CD4-positive, alpha-beta T cell treated with Interleukin-15 for 1 hour (primary cell): ENCODE measurements at places on chromosomes 13 and 19.

- no peak for DNase-seq
Measured at GRCh38 chr13:112079696-112080095, 12.7 kb downstream of the SOX1 start.

GRCh38 chr19:8643860-8644653 lies 13.6 kb downstream of the NFILZ start:
- no peak for DNase-seq

GRCh38 chr19:35928507-35928906 lies 7.7 kb upstream of the LRFN3 start:
- DNase-seq, result peak; percentile 65

- no peak for DNase-seq
Measured at GRCh38 chr19:17378271-17378670, 1.1 kb upstream of the PLVAP start.

DNA sequence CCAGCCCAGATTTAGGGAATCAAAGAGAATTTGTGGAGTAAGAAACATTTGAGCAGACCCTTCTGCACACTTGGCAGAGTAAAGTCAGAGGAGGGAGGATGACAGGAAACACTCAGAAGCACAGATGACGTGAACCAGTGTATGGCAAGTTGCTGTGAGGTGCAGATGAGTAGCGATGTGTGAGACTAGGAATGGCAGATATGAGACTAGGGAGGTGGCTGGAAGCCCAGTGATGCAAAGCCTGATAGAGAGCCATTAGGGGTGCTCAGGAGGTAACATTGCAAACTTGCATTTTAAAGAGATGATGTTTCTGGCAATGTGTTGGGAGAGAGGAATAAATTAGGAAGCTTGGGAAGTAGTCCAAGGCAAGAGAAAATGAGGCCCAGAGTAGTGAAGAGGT lies 44.0 kb downstream of the PCDH17 start:
- no peak for DNase-seq

DNA sequence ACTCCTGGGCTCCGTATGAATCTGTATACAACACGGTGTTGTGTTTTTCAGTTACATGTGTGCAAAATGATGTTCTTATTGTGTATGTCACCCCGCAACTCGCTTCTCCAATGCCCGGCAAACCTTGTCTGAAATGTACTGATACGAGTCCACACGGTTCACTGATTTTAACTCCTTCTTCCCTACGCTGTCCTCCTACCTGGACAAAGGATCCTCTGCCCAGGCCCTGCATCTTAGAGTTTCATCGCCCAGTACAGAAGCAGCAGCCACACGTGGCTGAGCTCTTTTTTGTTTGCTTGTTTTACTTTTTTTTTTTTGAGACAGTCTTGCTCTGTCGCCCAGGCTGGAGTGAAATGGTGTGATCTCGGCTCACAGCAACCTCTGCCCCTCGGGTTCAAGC lies 28.9 kb downstream of the ZFR2 start:
- DNase-seq, result no peak

DNA sequence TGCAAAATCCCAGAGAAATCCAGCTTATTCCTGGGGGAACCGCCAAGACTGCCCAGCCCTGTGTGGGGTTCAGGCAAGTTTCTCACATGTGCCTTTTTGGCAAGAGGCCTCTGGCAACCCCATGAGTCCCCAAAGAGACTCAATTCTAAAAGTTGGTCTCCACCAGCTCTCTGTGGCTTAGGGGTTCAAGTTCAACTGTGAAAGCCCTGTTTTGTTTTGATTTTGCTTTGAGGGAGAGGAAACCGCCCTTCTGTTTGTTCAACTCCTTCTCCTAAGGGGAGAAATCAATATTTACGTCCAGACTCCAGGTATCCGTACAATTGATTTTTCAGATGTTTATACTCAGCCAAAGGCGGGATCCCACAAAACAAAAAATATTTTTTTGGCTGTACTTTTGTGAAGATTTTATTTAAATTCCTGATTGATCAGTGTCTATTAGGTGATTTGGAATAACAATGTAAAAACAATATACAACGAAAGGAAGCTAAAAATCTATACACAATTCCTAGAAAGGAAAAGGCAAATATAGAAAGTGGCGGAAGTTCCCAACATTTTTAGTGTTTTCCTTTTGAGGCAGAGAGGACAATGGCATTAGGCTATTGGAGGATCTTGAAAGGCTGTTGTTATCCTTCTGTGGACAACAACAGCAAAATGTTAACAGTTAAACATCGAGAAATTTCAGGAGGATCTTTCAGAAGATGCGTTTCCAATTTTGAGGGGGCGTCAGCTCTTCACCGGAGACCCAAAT lies 583 bp upstream of the LDLR start:
- DNase-seq, result no peak

DNA sequence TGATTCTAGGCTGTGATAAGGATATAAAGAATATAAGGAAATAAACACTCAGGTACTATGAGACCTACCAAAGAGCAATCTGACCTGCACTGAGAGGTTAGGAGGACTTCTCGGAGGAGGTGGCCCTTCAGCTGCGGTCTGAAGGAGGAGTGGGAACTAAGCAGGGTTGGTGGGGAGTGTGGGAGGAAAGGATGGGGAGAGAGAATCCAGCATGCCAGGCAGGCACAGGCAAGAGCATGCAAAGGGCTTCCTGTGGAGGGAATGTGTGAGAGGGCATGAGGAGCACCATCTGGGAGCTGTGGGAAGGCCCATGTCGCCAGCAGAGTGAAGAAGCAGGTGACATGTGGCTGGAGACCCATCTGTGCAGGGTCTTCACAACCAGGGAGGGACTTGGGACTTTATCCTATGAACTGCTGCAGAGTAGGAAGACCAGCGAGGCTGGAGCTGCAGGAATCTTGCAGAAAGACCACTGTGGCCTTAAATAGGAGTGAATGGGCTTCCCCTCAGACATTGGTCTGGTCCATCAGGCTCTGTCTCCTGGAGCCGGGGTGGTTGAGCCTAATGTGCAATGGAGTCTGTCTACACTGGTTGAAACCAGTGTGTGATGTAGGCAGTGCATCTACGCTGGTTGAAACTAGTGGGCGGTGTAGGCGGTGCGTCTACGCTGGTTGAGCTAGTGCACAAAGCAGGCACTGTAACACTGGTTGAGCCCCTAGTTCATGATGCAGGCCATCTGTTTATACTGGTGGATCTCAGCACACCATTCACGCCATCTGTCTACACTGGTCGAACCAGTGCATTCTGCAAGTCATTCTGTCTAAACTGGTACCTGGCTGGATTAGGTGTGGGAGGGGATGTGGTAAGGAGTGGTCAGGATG lies 6.4 kb downstream of the CHST8 start:
- DNase-seq, result no peak

- DNase-seq, result no peak
Measured at GRCh38 chr19:43563816-43564457, 11.4 kb downstream of the XRCC1 start.

- no peak for DNase-seq
Measured at GRCh38 chr13:96948127-96948526, 46.1 kb downstream of the OXGR1 start.

GRCh38 chr13:93700115-93700514 lies 473.5 kb downstream of the GPC6 start:
- no peak for DNase-seq

- no peak for DNase-seq
Measured at GRCh38 chr19:21264416-21264815, 64.8 kb downstream of the ZNF708 start.

DNA sequence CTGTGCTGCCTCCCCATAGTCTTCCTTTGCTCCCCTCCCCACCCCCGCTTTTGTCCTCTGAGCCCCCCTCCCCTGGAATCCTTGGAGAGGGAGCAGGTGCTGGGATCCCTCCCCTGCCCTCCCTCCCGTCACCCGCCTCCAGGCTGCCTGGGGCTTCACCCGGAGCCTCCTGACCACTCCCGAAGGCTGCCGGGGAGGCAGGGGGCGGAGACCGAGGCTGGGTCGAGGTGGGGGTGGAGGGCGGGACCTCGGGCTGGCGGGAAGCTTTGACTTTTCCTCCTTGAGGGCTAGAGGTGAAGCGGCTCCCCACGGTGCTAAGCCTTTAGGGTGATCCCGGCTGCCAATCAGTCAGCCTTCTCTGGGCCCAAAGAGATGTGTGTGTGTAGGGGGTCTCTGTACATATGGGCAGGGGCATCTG lies 1.5 kb downstream of the KMT5C start:
- DNase-seq, result peak; percentile 57
